Osteoblast (primary cell): ENCODE measurements at places on chromosomes 2 and 18.

DNA sequence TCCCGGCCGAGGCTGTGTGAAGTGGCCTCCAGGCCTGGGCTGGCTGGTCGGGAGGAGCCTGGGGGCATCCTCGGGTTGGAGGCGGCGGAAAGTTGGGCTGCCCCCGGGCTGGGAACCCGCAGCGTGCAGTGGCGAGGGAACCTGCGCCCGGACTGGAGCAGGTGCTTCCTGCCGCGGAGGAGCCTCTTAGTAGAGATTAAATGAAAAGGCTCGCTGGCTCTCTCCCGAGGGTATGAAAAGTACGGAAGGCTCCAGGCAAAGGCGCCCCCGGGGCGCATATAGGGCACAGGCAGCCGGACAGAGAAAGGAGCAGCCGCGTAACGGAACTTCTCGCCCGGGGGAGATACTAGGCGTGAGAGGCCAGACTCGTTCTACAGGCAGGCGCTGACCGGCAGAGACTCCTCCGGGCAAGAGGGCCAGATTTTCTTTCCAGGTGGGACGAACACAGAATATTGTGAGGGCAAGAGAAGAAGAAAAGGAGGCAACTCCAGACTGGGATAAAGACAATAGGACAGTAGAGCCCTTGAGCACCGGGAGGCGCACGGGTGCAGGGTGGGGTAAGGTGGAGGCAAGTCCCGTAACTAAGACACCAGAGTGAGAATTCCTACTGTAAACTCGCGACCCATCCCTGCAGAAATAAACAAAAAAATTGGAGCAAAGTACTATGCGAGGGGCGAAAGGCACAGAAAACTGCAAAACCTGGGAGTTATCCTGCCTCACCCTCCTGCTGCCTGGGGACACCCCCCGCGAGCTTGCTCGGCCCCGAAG is 816 bp downstream of the CDH2 start:
- H3K4me1 ChIP-seq = peaks cover 25% of the 10 kb centered on the region
- no peaks in the 10 kb centered on the region for H3K36me3 ChIP-seq
- peak overlapping the region; percentile 91 for H3K4me3 ChIP-seq
- peak; percentile 84 for DNase-seq
- no peaks in the 10 kb centered on the region for H3K27me3 ChIP-seq
- peak overlapping the region; percentile 67 for H3K27ac ChIP-seq

GRCh38 chr2:128591022-128591860 is 272.6 kb upstream of the HS6ST1 start:
- no peak overlapping the region for H3K4me3 ChIP-seq
- peaks cover 7% of the 10 kb centered on the region for H3K27me3 ChIP-seq
- no peak overlapping the region for H3K27ac ChIP-seq
- peak; percentile 42 for DNase-seq
- peaks cover 2% of the 10 kb centered on the region for H3K4me1 ChIP-seq

- DNase-seq = no peak
- no peaks in the 10 kb centered on the region for H3K36me3 ChIP-seq
- no peak overlapping the region for H3K27ac ChIP-seq
- H3K4me3 ChIP-seq = no peak overlapping the region
These were observed 3.2 kb downstream of the PIGN start for GRCh38 chr18:62183578-62184195.

DNA sequence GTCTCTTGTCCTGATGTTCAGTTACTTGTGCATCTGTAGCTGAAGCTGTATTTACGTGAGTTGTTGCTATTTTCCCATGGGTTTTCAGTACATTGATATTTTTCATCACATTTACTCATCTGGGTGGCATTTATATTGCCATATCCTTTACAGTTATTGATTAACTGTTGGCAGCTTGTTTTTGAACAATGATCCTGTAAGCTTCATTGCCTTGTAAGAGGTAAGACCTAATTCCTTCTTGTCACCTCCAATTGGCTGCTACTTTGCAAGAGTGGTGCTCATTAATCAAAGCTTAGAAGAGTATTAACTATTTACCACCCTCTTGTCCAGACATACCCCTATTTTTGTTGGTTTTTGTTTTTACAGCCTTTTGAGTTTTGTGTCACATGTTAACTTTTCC is 74.8 kb downstream of the COA5 start:
- peaks cover 5% of the 10 kb centered on the region for H3K36me3 ChIP-seq

DNA sequence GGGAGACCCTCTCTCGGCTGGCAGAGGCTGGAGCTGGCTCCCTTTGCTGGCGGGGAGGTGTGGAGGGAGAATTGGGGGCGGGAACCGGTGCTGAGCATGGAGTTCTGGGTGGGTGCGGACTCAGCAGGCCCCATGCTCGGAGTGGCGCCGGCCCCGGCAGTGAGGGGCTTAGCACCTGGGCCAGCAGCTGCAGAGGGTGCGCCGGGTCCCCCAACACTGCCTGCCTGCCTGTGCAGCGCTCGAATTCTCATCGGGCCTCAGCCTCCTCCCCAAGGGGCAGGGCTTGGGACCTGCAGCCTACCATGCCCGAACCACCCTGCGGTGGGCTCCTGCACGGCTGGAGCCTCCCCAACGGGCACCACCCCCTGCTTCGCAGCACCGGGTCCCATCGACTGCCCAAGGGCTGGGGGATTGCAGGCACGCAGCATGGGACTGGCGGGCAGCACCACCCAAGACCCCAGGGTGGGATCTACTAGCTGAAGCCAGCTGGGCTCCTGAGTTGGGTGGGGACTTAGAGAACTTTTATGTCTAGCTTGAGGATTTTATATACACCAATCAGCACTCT is 129.8 kb downstream of the LRRC30 start:
- no peaks in the 10 kb centered on the region for H3K4me1 ChIP-seq
- DNase-seq = no peak
